Stimulated activated CD4-positive, alpha-beta T cell treated with anti-CD3 and anti-CD28 coated beads, TNF-alpha, amount 100 ng/mL, for 4 hours (primary cell): ENCODE measurements at places on chromosomes 5 and 9.

GRCh38 chr9:128335161-128335560 is 5.2 kb upstream of the SLC27A4 start:
- no peak for DNase-seq

DNA sequence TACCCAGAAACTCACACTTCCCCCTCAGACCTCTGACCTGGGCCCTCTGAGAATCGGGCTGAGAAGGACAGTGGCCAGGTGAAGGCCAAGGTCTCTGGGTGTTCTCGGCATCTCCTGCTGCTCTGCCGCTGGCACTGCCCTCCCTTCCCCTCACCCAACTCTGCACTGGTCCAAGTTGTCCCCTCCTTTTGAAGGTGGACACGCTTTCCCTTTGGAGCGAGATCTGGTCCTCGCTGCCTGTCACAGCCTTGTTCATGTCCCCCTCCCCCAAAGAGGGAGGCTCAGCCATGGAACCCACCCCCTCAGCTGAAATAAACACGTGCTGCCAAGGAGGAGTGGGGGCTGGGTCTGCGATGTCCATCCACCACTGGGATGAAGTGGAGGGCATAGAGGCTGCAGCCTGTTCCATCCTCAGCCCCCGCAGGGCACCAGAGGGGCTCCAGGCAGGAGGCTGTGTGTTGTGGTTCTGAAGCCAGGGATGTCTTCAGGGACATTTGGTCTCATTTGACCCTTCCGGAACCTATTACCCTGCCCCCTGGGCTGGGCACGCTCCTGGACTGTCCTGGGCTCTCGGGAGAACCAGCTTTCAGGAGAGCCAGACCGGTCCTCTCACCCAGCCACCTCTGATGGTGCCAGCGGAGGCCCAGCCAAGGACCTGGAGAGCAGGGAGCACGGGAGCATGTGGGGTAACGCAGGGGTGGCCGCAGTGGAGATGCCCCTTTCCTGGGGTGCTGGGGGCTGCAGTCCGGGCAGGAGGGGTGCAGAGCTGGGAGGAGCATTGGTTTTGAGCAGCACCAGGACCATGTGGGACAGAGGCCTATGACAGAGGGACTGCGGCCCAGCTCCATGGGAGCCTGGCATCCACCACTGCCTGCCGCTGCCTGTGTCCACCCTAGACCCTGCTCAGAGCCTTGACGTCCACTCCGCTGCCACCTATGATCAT is 4.7 kb upstream of the LCN2 start:
- no peak for DNase-seq

DNA sequence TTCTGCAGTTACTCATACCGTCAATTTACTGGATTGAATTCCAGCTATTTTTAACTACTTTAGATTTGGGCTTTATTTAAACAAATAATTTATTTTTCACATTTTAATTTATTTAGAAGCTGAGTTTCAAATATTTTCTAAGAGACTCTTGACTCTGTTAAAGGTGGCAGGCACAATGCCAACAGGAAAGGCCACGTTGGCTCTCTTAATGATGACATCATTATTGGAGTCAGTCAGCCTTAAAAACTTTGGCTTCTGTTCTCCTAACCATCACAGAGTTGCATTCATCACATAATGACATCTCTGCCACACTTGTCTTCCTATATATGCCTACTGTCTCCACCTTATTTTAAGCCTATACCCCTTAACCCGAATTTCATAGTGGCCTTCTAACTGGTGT is 172.3 kb upstream of the PLPPR1 start:
- no peak for DNase-seq

GRCh38 chr5:107672211-107673038 is 1.7 kb upstream of the EFNA5 start:
- no peak for DNase-seq

DNA sequence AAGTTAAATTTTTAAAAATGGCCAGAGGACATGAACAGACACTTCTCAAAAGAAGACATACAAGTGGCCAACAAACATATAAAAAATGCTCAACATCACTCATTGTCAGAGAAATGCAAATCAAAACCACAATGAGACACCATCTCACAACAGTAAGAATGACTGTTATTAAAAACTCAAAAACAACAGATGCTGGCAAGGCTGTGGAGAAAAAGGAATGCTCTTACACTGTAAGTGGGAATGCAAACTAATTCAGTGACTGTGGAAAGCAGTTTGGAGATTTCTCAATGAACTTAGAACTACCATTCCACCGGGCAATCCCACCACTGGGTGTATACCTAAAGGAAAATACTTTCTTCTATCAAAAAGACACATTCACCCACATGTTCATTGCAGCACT is 168.5 kb upstream of the PIK3R1 start:
- no peak for DNase-seq

DNA sequence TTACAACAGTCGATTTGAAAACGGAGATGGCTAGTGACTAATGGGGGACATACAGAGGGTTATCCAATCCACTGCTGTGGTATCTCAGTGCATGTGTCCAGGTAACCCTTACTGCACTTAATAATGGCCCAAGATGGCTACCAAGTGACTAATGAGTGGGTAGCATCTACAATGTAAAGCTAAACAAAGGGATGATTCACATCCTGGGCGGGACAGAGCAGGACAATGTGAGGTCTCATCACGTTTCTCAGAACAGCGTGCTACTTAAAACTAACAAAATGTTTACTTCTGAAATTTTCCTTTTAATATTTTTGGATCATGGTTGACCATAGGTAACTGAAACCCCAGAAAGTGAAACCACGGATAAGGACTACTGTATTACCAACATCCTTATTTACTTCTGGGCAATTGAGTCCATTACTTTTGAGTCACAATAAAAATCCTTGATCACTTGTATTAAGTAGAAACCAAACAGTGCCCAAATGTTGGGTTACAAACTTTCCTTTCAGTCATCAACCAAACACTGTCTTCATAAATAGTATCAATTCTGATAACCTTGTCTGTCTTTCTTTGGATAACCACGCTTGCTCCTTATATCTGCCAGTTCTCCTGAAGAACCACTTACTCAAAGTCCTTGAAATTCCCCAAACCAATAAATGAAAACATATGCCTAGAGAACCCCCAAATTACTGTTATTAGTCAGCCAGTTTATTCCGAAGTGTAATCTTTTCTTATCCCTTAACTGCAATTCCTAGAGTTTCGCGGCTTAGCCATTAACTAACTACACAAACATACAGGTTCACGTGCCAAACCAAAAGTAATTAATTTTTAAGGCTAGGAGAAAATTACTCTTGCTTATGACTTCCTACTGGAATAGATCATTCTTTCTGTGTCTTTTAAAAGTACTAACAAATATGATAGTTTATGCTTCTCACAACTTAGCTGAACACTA is 59.7 kb downstream of the ELL2 start:
- no peak for DNase-seq

- no peak for DNase-seq
Observed at GRCh38 chr5:4017076-4017803, 421.6 kb downstream of the IRX1 start.

DNA sequence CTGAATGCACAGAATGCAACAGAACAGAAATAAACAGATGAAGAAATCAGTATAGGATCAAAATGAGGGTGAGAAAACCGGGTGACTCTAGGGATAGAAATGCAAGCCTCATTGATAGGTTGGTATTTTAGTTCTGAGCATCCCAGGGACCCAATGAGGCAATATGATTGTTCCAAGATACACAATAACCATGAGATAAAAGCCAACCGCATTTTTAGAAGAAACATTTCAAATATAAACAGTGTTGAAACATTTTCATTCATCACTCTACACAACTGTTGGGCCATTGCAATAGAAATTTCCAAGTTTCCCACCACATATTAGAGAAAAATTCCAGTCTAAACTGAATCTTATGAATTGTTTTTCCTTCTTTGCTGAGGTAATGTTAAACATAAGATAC is 452.3 kb upstream of the PTGER4 start:
- no peak for DNase-seq

DNA sequence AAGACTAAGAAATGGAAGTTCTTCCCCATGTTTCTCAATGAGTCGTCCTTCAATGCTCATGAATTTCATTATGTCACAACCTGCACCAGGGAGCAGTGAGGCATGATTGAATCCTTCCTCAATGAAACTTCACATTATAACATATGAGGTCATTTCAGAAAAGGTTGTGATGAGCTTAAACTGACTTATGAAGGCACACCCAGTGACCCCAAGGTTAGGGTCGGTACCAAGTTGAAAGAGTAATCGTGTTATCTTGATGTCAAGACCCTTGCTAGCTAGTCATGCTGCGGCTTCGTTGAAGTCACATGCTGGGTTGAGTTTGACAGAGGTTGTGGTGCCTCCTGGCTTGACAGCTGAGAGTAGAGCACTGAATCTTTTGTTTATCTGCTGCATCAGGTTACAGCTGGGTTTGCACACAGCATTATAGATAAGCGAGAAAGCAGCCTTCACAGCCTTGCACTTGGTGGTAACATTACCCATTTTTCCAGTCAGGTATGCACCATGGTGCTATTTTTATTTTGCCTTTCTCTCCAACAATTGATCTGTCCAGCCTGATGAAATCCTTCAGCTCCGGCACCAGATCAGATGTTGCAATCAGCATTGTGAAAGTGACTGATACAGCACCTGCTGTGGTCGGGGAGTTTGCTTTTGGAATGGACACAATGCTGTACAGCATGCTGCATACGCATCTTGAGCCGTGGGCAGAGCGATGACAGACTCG is 133.2 kb downstream of the ERCC6L2 start:
- no peak for DNase-seq

DNA sequence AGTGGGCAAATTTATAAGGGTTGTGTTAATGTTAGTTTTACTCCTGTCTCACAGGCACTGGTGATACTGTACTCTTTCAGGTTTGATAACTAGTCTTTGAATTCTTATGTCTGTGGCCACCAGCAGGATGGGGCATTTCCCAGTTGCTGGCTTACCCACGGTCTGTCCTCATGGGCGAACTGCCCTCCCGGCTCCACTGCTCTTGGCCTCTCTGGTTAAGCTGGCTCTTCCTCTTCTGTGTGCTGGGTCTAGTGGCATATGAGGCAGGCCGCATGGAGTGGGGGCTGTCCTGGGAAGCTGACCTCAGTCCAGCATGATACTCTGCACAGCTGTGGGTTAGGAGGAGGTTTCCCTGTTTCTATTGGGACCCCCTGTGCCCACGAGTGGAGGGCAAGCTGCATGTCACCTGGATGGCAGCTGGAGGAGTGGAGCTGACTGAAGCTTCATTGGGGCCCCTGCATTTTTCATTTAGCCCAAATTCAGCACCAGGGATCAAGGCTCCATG is 19.5 kb downstream of the PHF2 start:
- no peak for DNase-seq

DNA sequence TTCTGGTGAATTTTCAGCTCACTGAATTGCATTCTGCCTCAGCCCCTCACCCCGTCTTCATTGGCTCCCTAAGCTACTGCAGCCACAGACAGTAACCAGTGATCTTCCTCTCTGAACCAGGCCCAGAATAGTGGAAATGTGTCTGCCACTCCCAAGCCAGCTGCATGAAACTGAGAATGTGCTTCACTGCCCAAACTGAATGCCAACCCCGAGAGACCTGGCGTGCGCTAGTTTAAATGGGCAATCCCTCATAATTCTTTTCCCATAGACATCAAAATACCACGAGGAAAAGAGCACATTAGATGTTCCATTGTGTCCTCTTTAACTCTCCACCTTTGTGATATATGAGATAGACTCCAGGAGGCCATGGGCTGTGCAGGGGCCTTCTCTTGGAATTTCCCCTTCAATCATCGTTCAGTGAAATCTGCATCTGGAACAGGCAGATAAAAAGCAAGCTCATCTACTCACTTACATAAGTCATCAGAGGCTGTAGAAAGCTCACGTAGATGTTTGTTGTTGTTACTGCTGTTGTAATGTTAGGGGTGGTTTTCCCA is 320.2 kb downstream of the NFIB start:
- DNase-seq = no peak

GRCh38 chr9:72169178-72169577 is 19.9 kb downstream of the GDA start:
- no peak for DNase-seq

GRCh38 chr9:98765256-98765655 is 31.1 kb downstream of the ANKS6 start:
- DNase-seq = no peak

DNA sequence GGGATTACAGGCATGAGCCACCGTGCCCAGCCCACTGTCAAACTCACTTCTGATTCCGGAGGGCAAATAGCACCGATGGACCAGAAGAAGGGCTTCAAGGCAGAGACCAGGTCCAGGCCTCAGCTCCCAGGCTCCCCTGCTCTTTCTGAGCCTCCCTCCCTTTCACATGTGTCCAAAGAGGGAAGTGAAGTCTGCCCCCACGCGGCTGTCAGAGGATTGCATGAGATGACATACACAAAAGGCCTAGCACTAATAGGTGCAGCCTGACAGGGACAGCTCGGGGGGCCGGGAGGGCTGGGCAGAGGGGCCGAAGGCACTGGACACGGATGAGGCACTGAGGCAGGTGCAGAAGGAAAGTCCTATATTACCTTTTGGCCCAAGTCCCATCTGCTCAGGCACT is 16.1 kb downstream of the FBP1 start:
- DNase-seq = no peak

DNA sequence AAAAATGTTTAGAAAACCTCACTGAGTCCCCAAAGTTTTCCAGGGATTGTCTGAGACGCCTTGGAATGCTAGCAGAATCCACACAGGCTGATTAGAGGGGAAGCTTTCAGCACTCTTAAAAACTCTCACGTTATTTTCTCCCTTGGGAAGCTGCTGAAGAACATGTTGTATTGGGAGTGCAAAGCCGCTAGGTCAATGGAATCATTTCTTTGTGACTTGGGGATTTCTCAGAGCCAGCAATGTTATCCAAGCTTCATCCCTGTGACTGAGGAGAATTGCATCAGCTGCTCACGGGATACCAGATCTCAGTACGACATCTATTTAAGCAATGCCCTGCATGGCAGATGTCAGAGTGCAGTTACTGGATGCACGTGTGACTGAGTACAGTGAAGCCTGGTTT is 426.4 kb upstream of the MPDZ start:
- no peak for DNase-seq

DNA sequence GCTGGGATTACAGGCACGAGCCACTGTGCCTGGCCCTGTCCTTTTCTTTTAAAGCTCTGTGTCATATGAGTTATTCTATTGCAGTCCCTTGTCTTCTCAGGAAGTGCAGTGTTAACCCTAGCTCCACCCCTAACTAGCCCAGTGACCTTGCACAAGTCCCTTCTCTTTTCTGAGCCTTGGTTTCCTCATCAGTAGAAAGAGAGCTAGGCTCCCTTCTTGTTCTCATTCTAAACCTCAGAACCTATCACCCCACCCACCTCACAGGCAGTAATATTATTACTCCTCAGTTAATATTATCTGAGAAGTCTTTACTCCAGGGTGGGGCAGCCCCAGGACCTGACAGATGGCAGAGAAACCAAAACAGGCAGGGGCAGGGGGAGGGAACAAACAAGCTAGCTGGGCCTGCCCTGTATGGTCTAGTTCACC is 7.2 kb downstream of the CYFIP2 start:
- no peak for DNase-seq

DNA sequence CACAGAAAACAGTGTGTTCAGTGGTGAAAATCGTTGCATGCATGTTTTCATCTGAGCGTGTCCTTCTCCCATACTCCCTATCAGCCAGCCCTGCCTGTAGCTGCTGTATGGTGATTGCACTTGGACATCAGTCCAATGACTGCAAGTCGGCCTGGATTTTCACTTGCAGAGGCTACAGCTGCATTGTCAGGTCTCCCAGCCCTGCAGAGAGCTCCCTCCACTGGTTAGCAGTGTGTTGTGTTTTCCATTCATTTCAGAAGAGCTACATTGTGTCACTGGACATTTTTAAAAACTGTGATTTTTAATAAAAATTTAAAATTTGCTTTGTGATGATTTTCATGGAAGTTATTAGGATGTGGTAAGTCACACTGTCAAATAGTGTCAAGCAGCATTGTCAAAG is 96.6 kb downstream of the SYK start:
- no peak for DNase-seq
